NCI-H187 (cell line): ENCODE measurements at places on chromosomes 2 and 18.

DNA sequence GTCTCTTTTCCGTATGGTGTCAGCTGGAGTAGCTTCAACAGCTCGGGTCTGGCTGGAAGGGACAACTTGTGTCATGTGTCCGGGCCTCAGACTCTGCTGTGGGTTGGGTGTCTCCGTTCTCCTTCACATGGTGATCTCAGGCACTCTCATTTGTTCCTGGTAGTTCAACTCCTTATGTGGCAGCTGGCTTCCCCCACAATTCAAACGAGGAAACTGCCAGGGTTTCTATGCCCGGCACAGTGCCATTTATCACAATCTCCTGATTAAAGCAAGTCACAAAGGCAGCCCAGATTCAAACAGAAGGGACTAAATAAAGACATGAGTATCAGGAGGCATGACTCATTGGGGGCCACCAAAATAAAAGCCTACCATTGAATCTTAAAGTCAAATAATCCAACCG is 22.7 kb downstream of the MRO start:
- no peak for DNase-seq

DNA sequence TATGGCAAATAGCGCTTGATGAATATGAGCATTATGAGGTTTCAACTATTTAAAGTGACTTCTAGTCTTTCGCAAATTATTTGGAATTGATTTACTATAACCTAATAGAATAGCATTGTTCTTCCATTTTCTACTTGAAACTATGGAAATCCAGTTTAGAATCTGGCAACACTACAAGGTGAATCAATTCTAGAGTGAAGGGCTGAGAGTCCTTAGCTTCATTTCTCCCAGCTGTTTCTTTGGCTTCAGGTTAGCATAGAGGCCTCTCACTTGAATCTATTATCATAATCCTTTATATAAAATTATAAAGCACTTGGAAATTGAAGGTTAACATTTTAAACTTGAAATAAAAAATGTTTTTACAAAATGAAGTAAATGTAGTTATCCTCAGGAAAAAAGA is 318.8 kb downstream of the CCDC85A start:
- no peak for DNase-seq

GRCh38 chr2:191018048-191018447 is 4.1 kb upstream of the STAT1 start:
- DNase-seq, result no peak

DNA sequence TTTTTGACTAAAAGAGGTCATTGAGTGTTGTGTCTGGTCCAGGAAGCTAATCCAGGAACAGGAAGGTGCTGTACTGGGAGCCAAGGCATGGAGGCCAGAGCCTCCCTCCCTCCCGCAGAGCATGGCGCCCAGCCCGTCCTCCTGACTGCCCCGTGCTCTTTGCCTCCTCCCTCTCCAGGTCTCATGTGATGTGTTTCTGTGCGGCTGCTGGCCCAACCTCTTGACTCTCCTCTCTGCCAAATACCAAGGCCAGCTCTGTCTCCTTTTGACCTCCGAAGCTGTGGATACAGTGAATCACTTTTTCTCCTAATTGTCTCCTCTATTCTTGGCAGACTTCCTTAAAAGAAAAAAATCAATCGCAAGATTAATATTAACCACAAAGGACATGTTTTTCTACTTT is 284.1 kb downstream of the PHLPP1 start:
- DNase-seq, result no peak

DNA sequence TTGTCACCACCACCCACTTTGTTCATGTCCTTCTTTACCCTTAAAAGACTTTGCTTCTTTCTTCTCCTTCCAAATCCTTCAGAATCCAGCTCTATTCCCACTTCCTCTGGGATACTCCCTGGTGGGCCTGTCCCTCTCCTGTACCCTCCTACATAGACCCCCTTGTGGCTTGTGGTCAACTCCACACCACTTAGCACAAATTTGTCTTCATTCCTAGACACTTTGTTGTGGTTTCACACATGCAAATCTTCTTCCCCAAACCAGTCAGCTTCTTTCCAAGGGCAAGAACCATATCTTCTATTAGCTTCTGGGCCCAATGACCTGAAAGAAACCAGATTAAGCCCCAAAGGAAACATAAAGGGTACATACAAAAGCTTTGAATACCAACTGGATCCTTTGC is 342.4 kb downstream of the TNS1 start:
- DNase-seq, result no peak

- no peak for DNase-seq
These were observed 9.5 kb downstream of the MAPRE2 start for GRCh38 chr18:35050705-35051195.

DNA sequence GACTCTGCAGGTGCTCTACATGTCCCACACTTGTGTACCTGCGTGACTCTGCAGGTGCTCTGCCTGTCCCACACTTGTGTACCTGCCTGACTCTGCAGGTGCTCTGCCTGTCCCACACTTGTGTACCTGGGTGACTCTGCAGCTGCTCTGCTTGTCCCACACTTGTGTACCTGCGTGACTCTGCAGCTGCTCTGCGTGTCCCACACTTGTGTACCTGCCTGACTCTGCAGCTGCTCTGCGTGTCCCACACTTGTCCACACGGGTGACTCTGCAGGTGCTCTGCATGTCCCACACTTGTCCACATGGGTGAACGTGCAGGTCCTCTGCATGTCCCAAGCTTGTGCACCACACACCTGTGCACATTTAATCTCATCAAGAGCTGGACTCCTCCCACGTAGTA is 576.7 kb upstream of the SALL3 start:
- DNase-seq, result no peak

GRCh38 chr2:38533180-38533579 is 69.5 kb downstream of the HNRNPLL start:
- DNase-seq, result no peak

GRCh38 chr2:143294068-143294467 is 164.8 kb downstream of the ARHGAP15 start:
- DNase-seq, result no peak

GRCh38 chr2:28802975-28803429 is 7.6 kb upstream of the SPDYA start:
- DNase-seq, result no peak

DNA sequence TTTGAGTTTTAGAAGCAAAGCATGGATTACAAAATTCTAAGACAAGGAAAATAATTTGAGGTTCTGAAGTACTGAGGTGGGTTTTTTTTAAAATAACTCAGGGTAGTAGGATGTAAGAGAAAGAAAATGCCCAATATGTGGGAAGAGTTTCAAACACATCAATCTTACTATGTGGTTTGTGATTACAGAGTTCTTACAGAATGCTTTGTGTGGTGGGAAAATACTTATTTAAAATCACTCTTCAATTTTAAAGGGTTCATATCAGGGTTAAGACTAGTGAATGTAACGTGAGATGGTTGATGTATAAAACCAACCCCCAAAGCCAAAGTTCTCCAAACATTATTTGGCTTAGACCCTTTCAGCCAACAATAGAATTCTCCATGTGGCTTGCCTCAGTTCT is 173.5 kb downstream of the UBE2E3 start:
- DNase-seq, result no peak

DNA sequence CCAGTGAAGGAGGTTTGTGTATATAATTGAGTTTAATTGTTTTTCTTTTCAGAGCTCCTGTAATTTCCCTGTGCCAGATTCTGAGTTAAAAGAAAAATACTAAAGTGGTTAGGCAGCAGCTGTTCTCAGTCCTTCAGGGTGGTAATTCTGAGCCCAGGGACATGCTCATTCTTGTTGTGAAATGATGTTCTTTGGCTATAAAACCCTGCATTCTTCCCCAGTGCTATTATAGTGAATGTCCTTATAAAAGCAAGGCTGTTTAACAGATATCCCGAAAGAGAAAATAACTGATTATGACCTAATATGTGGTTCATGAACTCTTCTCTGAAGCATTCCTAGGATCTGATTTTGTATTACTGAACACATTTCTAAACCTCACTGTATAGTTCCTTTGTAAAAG is 34.0 kb downstream of the ADAM23 start:
- no peak for DNase-seq

- no peak for DNase-seq
These were observed 108.2 kb upstream of the PTPRM start for GRCh38 chr18:7458884-7459283.
